ENCODE measurements at places on chromosomes 6 and 20.

- no peak for DNase-seq
These were observed 41.1 kb downstream of the STX7 start for GRCh38 chr6:132471787-132472186.

DNA sequence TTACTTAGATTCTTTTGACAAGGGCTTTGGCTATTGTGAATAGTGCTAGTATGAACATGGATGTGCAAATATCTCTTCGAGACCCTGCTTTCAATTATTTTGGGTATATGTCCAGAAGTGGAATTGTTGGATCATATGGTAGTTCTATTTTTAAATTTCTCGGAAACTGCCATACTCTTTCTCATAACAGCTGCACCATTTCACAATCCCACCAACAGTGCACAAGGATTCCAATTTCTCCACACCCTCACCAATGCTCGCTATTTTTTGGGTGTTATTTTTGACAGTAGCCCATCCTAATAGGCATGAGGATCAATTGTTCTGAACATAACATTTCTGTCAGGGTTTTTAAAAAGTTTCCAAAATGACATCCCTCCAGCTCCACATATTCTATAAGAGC is 69.2 kb upstream of the ESR1 start:
- DNase-seq = no peak

DNA sequence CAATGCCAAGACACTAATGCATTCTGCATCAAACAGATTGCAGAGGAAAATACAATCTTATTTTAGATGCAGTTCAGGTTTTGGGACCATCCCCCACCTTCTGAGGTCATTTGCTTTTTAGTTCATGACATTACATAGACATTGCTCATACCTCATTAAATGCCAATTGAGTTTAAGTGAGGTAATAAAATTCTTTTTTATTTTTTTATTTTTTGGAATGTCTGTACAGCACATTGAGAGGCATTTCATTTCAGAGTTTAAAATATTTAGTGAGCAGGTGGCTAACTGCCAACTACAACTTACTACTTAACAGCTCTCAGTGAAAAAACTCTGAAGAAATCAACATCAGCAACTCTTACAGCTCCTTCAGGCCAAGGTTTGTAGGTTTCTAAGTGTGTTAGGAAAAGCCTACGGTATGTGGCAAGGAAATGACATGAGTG is 482.2 kb upstream of the RNF217 start:
- DNase-seq = no peak

DNA sequence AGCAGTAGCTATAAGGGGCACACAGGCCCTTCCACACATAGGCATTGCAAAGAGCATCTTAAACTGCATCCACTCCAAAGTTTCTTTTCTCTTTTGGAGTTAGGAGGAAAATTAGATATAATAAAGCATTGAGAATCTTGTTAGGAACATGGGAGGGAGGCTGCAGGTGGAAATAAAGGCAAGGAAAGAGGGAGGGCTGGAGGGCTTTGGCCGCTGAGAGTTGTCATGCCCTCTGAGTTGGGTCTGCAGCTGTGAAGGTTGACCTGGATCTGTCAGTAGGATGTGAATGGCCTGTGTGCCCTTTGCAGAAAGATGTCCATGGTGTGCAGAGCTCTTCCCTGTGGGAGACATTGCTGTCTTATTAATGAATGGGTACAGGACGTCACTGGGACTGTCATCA is 134.0 kb downstream of the FNDC1 start:
- DNase-seq = no peak

DNA sequence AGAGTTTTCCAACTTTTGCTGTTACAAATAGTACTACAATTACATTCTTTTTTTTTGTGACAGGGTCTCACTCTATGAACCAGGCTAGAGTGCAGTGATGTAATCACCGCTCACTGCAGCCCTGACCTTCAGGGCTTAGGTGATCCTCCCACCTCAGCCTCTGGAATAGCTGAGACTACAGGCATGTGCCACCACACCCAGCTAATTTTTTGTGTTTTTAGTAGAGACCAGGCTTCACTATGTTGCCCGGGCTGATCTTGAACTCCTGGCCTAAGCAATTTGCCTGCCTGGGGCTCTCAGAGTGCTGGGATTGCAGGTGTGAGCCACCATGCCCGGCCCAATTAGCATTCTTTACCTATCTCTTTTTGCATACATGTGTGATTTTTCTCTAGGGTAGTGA is 12.5 kb downstream of the ATRN start:
- no peak for DNase-seq

GRCh38 chr20:46458866-46459750 is 52.7 kb upstream of the ELMO2 start:
- no peak for DNase-seq

- no peak for DNase-seq
These were observed 163.0 kb downstream of the RPS12 start for GRCh38 chr6:132977413-132977812.

DNA sequence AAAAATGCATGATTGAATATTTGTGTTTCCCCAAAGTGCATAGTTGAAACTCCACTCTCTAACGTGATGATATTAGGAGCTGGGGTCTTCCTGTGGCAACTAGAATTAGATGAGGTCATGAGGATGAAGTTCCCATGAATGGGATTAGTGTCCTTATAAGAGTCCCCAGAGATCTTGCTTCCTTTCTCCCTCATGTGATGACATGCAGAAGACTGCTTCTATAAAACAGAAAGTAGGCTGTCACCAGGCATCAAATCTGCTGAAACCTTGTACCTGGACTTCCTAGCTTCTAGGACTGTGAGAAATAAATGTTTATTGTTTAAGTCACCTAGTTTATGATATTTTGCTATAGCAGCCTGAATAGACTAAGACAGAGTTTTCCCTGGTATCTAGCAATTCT is 586.5 kb upstream of the EPHA7 start:
- no peak for DNase-seq

- DNase-seq = no peak
These were observed 86.8 kb downstream of the PPP1R14C start for GRCh38 chr6:150229436-150230163.

DNA sequence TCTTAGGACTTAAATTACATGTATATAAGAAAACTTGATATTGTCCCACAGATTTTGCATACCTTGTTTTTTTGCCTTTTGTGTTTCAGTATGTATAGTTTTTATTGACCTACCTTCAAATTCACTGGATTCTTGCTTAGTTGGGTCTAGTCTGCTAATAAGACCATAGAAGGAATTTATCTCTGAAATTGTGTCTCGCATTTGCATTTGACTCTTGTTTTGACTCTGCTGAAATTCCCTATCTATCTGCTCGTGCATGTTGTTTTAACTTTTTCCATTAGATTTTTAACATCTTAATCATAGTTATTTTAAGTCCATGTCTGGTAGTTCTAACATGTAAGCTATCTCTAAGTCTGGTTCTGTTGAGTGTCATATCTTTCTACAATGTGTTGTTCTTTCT is 163.9 kb downstream of the SCP2D1 start:
- no peak for DNase-seq

GRCh38 chr20:52616629-52617028 is 355.5 kb upstream of the TSHZ2 start:
- DNase-seq = no peak

- no peak for DNase-seq
These were observed 158.4 kb upstream of the MYLIP start for GRCh38 chr6:15970517-15970916.

GRCh38 chr6:133805876-133806275 is 83.0 kb upstream of the TCF21 start:
- no peak for DNase-seq

DNA sequence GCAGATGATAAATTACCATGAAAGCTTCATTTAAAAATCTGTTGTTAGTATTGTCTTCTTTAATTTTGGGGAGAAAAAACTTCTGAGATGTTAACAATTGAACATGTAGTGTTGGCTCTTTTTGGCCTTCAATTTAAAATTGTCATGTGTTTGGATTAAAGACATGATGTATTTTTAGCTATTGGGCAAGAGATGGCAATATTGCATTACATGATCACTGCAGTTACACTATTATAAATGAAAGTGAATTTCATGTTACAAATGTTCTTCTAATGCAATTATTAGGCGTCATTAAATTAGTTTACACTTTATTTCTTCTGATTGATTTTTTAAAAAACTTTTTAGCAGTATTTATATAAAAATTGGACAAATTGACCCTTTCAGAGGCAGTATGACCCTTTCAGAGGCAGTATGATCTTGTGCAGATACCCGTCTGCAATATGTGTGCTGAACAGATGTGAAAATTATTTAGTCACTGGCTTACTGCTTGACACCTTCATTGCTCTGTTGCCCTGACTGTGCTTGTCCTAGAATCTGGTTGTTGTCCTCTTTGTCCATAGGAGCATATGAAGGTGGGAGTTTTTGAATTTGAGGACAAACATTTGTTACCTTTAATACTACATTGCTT is 25.8 kb downstream of the CDKAL1 start:
- no peak for DNase-seq

DNA sequence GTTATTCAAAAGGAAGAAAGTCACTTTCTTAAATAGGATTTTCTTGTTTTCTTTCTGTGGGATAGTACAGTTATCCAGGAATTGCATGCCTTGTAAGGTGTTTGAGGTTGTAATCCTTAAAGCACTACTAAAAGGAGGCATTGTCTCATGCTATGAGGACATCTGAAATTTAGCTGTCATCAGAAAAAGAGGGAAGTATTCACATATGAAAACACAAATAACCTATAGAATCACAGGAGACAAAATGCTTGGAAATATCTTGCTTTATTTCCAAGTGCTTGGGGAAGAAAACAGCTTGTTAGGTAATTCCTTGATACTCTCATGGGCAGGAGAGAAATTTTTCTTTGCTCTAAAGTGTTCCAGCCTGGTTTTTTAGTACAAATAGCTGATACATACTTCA is 40.1 kb downstream of the HECA start:
- DNase-seq = no peak

- DNase-seq = peak; percentile 69
These were observed 52.2 kb downstream of the MARCKS start for GRCh38 chr6:113909224-113909856.

GRCh38 chr6:39752835-39753724 is 27.9 kb upstream of the KIF6 start:
- DNase-seq = no peak

- no peak for DNase-seq
These were observed 30.0 kb downstream of the MAP3K5 start for GRCh38 chr6:136762022-136762975.

- DNase-seq = no peak
These were observed 62.6 kb downstream of the NRSN1 start for GRCh38 chr6:24188578-24189080.

GRCh38 chr6:43180058-43180457 is 1.9 kb upstream of the CUL9 start:
- no peak for DNase-seq

GRCh38 chr6:109788687-109789086 is 97.6 kb downstream of the FIG4 start:
- DNase-seq = no peak

GRCh38 chr20:47818466-47818865 is 33.2 kb upstream of the SULF2 start:
- no peak for DNase-seq

DNA sequence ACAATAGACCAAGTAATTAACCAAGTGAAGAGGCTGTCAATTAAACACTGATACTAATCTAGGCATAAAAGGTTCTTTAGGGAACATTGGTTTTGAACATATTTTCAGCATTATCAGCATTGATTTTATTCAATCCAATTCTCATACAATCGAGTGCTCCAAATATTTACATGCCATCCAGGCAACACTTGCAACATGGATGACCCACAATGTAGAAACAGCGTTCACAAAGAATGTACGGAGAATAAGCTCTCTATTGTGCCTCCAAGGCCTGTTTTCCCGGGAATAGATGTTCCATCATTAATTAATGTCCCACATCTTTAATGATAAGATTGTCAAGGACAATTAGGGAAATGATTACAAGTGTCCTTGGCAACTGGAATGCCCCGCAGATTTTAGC is 117.4 kb downstream of the RFX6 start:
- DNase-seq = no peak

DNA sequence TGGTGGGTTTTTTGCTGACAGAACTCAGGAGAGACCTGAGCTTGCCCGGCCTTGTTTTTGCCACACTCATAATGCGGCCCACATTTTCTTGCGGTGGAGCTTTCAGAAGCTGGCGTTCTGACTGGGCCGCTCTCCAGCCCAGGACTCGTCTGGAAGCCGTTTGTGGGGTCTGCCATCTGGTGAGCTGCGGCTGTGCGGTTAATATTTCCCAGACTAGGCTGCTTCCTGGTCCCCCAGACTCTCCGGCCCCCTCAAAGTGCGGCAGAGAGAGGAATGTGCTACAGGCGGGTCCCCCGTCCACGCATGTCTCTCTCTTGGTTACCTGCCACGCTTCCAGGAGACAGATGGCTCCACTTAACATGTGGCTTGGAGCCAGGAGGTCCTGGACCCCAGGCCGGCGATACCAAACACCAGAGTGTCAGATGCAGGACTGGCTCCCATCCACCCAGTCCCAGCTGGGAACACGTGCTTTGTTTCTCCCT is 128.9 kb upstream of the PMEPA1 start:
- DNase-seq = no peak

DNA sequence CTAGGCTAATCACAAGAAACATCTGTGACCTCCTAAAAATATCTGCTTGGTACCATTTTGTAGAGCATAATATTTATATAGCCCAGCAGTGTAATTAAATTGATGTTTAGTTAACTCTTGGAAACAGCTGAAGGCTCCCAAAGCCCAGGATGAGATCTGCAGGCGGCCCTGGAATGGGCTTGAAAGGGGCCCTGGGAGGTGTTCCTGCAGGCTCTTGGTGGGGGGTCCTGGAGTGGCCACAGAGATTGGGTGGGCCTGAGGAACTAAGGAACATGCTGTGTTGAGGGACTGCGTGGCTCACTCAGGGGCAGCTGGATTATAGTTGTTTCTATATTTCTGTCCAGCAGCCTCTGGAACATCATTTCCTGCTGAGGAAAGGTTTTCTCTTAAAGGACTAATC is 9.2 kb downstream of the SCP2D1 start:
- DNase-seq = no peak

GRCh38 chr20:20079102-20079784 is 26.9 kb downstream of the CFAP61 start:
- DNase-seq = no peak

Data from brain microvascular endothelial cell (primary cell).